ENCODE measurements at places on chromosomes 3 and 15.

DNA sequence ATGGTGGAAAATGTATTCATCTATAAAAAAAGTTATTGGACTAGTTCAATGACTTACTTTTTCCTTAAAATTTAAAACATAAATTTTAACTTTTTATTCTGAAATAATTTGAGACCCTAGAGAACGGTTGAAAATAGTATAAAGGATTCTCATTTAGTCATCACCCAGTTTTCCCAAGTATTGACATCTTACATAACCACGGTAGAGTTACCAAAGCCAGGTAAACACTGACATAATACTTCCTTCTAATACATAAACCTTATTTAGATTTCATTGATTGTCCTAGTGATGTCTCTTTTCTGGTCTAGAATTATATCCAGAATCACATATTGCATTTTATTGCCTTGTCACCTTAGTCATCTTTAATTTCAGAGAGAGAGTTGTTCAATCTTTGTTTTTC, 319.1 kb downstream of the LPP start:
- DNase-seq: no peak

DNA sequence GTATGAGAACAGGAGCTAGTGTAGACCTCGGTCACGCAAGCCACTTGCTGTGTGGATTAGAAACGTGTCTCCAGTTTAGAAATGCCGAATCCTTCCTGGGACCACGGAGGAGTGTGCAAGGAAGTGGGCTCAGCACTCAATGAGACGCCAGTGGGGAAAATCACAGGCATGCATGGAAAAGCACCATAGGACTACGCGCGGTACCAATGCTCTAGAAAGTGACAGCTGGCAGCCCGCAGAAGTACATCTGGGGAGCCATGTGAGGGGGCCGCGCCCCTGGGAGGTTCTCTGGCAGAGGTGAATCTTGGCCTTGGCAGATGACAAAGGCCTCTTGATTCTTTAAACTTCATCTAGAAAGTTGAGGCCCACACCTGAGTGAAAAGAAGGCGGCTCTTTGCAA, 99.3 kb downstream of the LRRK1 start:
- DNase-seq: no peak

GRCh38 chr3:174460831-174461230, 398.3 kb upstream of the NAALADL2 start:
- no peak for DNase-seq

GRCh38 chr3:151351219-151351618, 21.9 kb upstream of the P2RY13 start:
- DNase-seq: no peak
